ENCODE measurements at places on chromosomes 11 and 22.

- DNase-seq, result no peak
Measured at GRCh38 chr22:39405346-39406085, 5.9 kb downstream of the TAB1 start.

DNA sequence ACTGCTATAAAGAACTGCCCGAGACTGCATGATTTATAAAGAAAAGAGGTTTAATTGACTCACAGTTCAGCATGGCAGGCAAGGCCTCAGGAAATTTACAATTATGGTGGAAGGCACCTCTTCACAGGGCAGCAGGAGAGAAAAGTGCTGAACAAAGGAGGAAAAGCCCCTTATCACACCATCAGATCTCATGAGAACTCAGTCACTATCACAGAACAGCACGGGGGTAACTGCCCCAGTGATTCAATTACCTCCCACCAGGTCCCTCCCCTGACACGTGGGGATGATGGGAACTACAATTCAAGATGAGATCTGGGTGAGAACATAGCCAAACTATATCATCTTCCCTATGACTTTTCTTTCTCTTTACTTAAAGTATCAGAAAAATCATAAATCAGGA is 104.0 kb upstream of the SYN3 start:
- DNase-seq, result no peak

GRCh38 chr11:25667871-25668270 is 664.1 kb upstream of the ANO3 start:
- no peak for DNase-seq

GRCh38 chr11:61955422-61956135 is 5.4 kb downstream of the BEST1 start:
- no peak for DNase-seq

- DNase-seq, result peak; percentile 69
Measured at GRCh38 chr22:38220163-38220562, 18.4 kb downstream of the MAFF start.

GRCh38 chr11:130601141-130601540 is 152.7 kb downstream of the ADAMTS15 start:
- no peak for DNase-seq

All from DMS 273 treated with DMSO at 0.1 percent for 48 hours (cell line).